ENCODE measurements at places on chromosomes 2 and 18. TPM values are rescaled to one million over a fixed set of nuclear protein-coding genes. Genes with fewer than 3 reads are reported as not detected.

The UPP2 gene
- total RNA-seq, result not detected

The CHRND gene
- not detected for total RNA-seq

The SKOR2 gene
- total RNA-seq, result not detected

The CD226 gene
- not detected for total RNA-seq

The TRIM54 gene
- 3.3 TPM for total RNA-seq

The ACP1 gene
- total RNA-seq, result 189 TPM

The CRYGD gene
- 3.4 TPM for total RNA-seq

The WNT6 gene
- total RNA-seq, result not detected

The OR6B3 gene
- total RNA-seq, result not detected

The SRD5A2 gene
- total RNA-seq, result 0.03 TPM

Measured in GM23338 (cell line).